ENCODE measurements at places on chromosomes 12 and 14.

DNA sequence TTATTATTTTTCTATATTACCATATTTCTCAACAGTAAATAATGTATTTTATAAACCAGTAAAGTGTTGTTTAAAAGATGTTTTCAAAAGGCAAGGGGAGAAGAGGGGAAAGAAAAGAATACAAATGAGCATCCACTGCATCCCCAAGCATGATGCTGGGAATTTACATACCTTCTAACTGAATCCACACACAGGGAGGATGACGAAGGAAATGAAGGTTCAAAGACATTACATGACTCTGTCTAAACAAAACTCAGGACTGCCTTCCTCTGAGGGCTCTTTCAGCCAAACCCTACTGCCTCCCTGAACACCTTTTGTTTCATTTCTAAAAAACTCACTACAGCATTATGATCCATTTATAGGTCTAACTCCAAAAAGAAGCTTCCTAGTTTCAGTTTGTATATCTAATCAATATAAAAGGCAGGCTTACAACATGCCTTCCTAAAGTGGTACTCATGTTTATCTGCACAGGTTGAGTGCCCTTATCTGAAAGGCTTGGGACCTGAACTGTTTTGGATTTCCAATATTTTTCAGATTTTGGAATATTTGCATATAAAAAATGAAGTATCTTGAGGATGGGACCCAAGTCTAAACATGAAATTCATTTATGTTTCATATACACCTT lies 30.3 kb downstream of the DICER1 start:
- DNase-seq, result no peak

DNA sequence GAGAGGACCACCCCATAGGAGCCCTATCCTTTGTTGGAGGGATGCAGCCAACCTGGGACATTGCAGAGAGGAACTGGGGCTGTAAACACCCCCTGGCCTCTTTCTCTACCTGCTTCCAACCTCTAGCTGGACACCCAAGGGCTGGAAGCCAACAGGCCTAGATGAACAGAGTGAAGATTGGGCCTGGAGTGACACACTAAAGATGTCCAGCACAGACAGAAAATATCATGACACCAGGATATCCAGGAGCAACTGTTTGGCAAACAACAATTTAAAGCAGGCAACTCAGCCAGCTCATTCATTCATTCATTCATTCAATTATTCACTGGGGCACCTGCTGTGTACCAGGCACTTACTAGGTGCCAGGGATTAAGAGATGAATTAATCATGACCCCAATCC lies 125.0 kb upstream of the NCOR2 start:
- no peak for DNase-seq

DNA sequence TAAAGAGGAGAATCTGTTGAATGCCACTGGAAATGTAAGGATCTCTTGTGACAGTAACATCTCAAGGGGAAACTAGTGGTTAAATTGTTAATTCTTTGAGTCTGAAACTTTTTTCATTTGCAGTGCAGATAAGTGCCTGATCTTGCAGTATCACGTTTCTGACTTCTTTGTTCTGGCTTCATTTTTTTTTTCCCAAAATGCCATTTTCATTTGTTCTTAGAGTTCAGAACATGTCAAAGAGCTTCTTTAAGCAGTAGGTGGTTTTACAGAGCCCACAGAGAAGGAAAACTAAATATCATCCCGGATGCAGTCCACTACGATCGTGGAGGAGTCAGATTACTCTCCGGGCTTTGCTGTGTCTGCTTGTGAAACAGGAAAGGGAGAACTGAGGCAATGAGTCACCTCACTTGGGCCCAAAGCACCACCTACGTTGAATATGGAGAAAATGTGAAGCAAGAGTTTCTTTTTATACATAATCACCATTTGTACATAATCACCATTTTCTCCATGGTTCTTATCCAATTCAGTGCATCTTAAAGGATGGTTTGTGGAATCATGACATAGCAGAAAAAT lies 43.9 kb downstream of the HMGA2 start:
- DNase-seq, result no peak

- DNase-seq, result no peak
These were observed 49.3 kb downstream of the DLK1 start for GRCh38 chr14:100775831-100776591.

DNA sequence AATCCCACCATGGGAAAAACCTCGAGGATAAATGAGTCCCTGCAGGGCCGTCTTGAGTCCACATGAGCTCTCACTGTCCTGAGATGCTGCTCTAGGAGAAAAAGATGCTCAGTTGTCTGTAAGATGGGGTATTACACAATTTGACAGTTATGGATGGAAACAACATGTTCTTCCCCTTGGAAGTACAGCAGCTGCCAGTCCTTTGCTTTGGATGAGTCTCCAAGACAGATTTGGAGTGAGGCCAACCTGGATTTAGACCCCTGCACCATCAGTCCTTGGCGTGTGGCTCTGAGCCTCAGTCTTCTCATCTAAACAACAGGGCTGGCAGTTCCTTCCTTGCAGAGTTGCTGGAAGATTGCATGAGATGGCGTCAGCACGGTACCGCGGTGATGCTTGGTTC lies 309.1 kb upstream of the FKBP4 start:
- no peak for DNase-seq

- DNase-seq, result no peak
These were observed 120.1 kb downstream of the RALGAPA1 start for GRCh38 chr14:35689000-35689460.

- DNase-seq, result no peak
These were observed 212.1 kb downstream of the PHLDA1 start for GRCh38 chr12:75819512-75819911.

DNA sequence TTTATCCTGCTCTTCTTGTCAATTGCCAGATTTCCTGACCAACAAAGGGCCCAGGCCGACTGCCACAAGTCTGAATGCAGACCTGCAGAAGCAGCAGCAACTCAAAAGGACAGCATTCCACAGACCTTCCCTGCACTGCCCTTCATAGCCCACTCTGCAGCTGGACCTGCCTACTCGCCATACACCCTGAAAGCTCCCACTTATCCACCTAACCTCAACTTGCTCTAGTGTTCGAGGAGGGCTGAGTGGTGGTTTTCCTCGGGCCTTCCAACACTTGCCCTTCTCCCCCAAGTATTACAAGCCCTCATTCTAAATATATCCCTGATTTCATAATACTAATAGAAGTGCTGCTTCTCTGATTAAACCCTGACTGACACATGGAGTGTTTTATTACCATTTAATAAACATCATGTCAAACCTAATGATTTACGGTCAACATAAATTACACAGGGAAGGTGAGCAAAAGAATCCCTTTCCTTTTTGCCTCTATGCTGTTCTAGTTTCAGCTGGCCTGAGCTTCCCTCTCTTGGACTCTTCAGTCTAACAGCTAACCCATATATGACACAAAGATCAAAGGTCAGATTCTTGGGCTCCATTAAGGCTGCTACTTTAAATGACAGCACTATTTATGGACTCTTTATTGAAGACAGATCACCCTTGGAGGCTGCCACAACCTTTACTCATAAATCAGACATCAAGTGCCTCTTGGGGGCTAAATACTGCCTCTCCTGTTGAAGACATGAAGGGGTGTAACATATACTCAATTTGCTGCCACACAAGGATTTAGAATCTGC lies 1546.9 kb upstream of the TMEM132C start:
- DNase-seq, result no peak

DNA sequence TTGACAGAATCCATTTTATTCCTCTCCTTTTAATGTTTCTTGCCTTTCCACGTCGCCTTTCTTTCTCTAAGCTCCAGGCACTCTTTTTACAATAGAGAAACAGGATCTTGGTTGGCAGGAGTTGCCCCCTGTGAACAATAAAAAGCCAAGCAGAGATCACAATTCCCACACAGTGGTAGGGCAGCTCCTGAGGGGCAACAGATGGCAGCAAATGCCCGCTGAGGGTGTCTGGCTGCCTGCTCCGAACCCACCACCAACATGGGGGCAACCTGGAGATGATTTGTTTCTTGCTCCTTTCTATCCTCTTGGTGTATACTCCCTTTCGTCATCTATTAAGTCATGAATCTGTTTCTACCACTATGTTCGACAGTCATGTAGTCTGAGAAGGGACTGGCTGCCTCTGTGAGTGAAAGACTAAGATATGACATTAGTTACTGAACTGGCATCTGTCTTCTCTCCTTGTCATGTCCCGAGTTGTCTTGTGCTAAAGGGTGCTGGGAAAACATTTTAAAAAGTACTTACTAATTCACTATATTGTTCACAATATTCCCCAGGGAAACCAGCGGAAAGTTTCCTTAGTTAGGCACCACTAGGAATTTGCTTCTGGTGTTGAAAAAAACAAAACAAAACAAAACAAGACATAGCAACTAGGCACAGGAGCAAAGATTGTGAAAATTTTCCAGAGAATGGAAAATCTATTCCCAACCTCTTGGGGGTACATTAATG lies 170.1 kb downstream of the STXBP6 start:
- no peak for DNase-seq
